ENCODE measurements at places on chromosomes 5 and 9. TPM values are rescaled to one million over a fixed set of nuclear protein-coding genes. Genes with fewer than 3 reads are reported as not detected.
A peak's percentile ranks its signal among the peaks of the same experiment; 100 is the strongest.

DNA sequence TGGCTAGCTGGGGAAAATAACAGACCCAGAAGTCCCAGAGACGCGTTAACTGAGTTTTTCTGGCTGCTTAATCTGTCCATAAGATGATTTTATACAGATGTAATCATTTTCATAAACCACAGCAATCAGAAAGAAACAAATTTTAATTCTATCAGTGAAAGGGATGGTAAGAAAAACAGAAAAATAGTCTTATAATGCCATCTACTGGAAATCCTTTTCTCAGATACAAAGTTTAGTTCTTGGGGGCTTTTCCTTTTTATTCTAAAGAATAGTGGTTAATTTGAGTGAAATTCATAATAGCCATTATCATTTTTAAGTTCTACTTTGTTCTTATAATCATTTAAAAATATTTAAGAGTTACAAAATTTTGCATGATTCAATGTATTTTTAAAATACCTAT, 44.4 kb downstream of the DROSHA start:
- H3K27me3 ChIP-seq: no peaks in the 10 kb centered on the region
- DNase-seq: no peak
- peaks cover 10% of the 10 kb centered on the region for H3K36me3 ChIP-seq
- no peak overlapping the region for H3K27ac ChIP-seq
- H3K4me1 ChIP-seq: no peaks in the 10 kb centered on the region

GRCh38 chr5:173833196-173833985, 54.8 kb upstream of the CPEB4 start:
- H3K27me3 ChIP-seq: no peaks in the 10 kb centered on the region
- no peak for DNase-seq
- H3K4me1 ChIP-seq: no peaks in the 10 kb centered on the region
- no peaks in the 10 kb centered on the region for H3K36me3 ChIP-seq

DNA sequence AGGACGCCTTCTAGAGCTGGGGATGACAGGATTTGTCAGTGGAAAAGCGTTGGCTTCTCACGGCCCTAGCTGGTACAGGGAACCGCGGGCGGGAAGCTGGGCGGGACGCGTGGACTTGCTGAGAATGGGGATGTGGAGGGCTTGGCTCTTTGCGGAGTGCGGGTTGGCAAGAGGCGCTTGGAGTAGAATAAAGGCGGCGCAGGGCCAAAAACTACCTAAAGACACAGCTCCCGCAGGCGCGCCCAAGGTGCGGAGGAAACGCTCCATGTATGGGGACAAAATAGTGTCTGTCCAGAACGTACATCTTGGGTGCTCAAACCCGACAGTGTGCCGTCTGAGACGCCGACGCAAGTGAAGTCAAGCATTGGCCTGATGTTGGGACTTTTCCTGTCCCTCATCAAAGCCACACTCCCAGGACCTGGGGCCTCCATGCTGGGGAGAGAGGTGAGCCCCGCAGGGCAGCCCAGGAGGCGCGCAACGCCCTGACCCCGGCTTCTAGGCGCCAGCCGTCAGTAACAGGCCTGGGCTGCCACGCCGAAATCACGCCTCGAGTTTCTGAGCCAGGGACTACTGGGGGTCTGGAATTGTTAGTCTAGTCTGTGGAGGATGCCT, 1.6 kb upstream of the NKX2-5 start:
- H3K36me3 ChIP-seq: no peaks in the 10 kb centered on the region
- no peaks in the 10 kb centered on the region for H3K4me1 ChIP-seq
- peaks cover 63% of the 10 kb centered on the region for H3K27me3 ChIP-seq
- H3K4me3 ChIP-seq: no peak overlapping the region
- no peak for DNase-seq

- H3K4me3 ChIP-seq: no peak overlapping the region
- DNase-seq: no peak
- no peaks in the 10 kb centered on the region for H3K27me3 ChIP-seq
- H3K27ac ChIP-seq: no peak overlapping the region
Observed at GRCh38 chr5:57889558-57889957, 406.9 kb upstream of the ACTBL2 start.

- no peak overlapping the region for H3K4me3 ChIP-seq
- no peak overlapping the region for H3K27ac ChIP-seq
- no peak for DNase-seq
Observed at GRCh38 chr5:112117551-112117950, 301.5 kb downstream of the EPB41L4A start.

DNA sequence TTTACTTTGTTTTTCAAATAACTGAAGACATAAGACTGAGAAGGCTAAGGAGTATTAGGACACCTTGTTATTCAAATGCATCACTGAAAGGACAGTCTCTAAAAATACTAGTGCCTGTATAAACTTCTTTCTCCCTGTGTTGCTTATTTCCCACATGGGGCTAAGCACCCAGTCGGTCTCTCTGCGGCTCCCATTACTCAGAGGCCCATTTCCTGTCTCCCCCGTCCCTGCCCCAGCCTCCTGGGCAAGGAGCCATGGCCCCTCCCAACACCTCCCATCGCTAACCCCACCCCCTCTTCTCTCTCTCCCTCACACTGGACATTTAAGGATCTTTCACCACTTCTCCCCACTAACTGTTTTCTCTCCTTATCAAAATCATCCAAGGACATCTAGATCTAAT, 81.9 kb downstream of the EBF1 start:
- peak; percentile 49 for DNase-seq
- no peak overlapping the region for H3K27ac ChIP-seq
- H3K4me3 ChIP-seq: no peak overlapping the region
- no peaks in the 10 kb centered on the region for H3K4me1 ChIP-seq
- no peaks in the 10 kb centered on the region for H3K27me3 ChIP-seq

- H3K4me1 ChIP-seq: no peaks in the 10 kb centered on the region
- no peaks in the 10 kb centered on the region for H3K36me3 ChIP-seq
- no peak overlapping the region for H3K27ac ChIP-seq
- DNase-seq: no peak
- no peak overlapping the region for H3K4me3 ChIP-seq
Observed at GRCh38 chr5:56490971-56491468, 257.9 kb upstream of the ANKRD55 start.

DNA sequence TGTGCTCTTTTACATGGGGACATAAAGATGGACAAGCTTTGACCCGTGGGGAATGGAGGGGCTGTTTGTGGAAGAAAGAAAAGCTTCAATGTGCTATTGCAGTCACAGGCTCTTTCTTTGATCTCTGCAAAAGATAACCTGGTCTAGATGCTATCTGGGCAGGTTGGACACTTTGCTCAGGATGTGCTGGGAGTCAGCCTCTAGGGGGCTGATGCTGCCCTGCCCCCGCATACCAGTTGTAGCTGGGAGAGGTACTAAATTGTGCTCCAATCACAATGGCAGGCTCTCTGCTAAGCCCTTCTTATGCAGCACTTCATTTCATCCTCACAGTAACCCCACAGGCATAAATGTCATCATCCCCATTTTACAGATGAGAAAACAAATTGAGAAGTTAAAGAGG, 67.2 kb downstream of the PSD2 start:
- H3K27ac ChIP-seq: no peak overlapping the region
- no peaks in the 10 kb centered on the region for H3K27me3 ChIP-seq
- H3K4me3 ChIP-seq: no peak overlapping the region
- H3K4me1 ChIP-seq: no peaks in the 10 kb centered on the region
- no peak for DNase-seq

DNA sequence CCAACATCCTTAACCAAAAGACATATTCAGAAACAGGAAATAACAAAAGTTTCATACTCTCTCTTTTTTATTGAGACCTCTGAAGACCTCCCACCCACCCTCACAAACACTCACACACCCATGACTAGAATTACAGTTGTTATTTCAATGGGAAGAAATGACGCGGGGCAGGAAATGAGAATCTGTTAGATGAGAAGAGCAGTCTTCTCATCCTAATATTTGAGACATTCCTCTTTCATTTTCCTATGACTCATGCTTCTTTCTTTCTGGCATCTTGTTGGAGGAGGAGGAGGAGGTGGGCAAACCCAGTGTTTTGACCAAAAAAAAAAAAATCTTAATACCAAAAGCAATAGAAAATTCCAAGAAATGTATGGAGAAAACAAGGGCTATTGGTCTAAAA, 179.5 kb upstream of the TARS1 start:
- no peaks in the 10 kb centered on the region for H3K27me3 ChIP-seq
- H3K27ac ChIP-seq: no peak overlapping the region
- H3K4me1 ChIP-seq: no peaks in the 10 kb centered on the region
- no peaks in the 10 kb centered on the region for H3K36me3 ChIP-seq
- no peak for DNase-seq
- H3K4me3 ChIP-seq: no peak overlapping the region

GRCh38 chr9:114718801-114719221, 36.8 kb upstream of the TEX48 start:
- H3K27me3 ChIP-seq: no peaks in the 10 kb centered on the region
- H3K36me3 ChIP-seq: no peaks in the 10 kb centered on the region
- H3K4me3 ChIP-seq: no peak overlapping the region
- no peak overlapping the region for H3K27ac ChIP-seq

DNA sequence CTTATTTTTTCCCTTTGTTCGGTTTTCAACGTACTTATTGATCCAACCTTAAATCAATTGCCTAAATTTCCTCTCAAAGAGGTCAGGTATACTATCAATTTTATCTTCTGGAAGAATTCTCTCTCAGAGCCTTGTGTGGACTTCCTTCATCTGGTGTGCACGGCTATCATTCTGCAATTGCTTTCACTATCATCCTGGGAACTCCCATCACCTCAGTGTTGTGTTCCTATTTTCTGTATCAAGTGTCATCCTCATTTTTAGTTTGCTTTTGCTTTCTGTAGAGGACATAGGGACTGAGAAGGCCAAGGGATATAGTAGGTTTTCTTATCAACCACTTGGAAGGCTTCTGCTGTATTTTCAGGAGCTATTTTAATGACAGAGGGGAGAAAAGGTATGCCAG, 11.3 kb downstream of the STOM start:
- no peak overlapping the region for H3K4me3 ChIP-seq
- no peaks in the 10 kb centered on the region for H3K27me3 ChIP-seq
- peak overlapping the region; percentile 12 for H3K27ac ChIP-seq
- peaks cover 5% of the 10 kb centered on the region for H3K36me3 ChIP-seq
- peaks cover 39% of the 10 kb centered on the region for H3K4me1 ChIP-seq

GRCh38 chr5:107056278-107056677, 614.5 kb downstream of the EFNA5 start:
- H3K27ac ChIP-seq: no peak overlapping the region
- H3K27me3 ChIP-seq: no peaks in the 10 kb centered on the region
- no peak overlapping the region for H3K4me3 ChIP-seq
- H3K4me1 ChIP-seq: no peaks in the 10 kb centered on the region
- no peak for DNase-seq

- DNase-seq: no peak
- no peaks in the 10 kb centered on the region for H3K4me1 ChIP-seq
- no peak overlapping the region for H3K4me3 ChIP-seq
- H3K27me3 ChIP-seq: no peaks in the 10 kb centered on the region
- no peaks in the 10 kb centered on the region for H3K36me3 ChIP-seq
Observed at GRCh38 chr5:82476155-82476554, 198.0 kb upstream of the RPS23 start.

GRCh38 chr9:134775081-134775951, 105.3 kb upstream of the FCN2 start:
- no peaks in the 10 kb centered on the region for H3K36me3 ChIP-seq
- H3K27me3 ChIP-seq: no peaks in the 10 kb centered on the region
- H3K4me1 ChIP-seq: no peaks in the 10 kb centered on the region
- no peak for DNase-seq
- H3K27ac ChIP-seq: no peak overlapping the region

- H3K27me3 ChIP-seq: no peaks in the 10 kb centered on the region
- H3K4me1 ChIP-seq: no peaks in the 10 kb centered on the region
- no peak for DNase-seq
- no peak overlapping the region for H3K4me3 ChIP-seq
- H3K27ac ChIP-seq: no peak overlapping the region
Observed at GRCh38 chr9:82570226-82570625, 492.7 kb downstream of the RASEF start.

TMEM8B gene
- 1.9 TPM for total RNA-seq

INPP5E gene
- total RNA-seq: 6.3 TPM

MSMP gene
- total RNA-seq: not detected

PTGS1 gene
- 2.8 TPM for total RNA-seq

MEIKIN gene
- total RNA-seq: not detected

FOXE1 gene
- not detected for total RNA-seq

BSPRY gene
- 1.4 TPM for total RNA-seq

CDKN2A gene
- total RNA-seq: 0.66 TPM

CCDC69 gene
- 27.0 TPM for total RNA-seq
